Activated CD4-positive, alpha-beta T cell treated with anti-CD3 and anti-CD28 coated beads for 4 hours (primary cell): ENCODE measurements at places on chromosomes 7 and 10.
A peak's percentile ranks its signal among the peaks of the same experiment; 100 is the strongest.

GRCh38 chr10:78063236-78063635, 29.6 kb downstream of the RPS24 start:
- DNase-seq = no peak

GRCh38 chr10:48417374-48417773, 110.9 kb downstream of the MAPK8 start:
- no peak for DNase-seq

DNA sequence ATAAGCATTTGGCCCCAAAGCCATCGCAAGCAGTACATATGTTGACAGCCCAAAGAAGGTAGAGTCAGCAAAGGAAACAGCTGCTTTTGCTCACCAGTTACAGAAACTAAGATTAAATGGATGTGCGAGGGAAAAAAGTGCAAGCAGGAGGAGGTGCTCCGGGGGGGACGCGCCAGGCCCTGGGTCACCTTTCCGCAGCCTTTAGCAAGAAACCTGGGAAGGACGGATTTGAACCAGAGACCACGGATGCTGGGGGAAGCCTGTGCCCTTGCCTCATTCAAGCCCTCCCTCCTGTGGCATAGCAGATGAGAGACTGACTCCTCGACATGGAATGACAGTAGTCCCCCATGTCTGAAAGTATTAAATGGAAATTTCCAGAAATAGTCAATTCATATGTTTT, 405.6 kb upstream of the PRKCQ start:
- DNase-seq = no peak

DNA sequence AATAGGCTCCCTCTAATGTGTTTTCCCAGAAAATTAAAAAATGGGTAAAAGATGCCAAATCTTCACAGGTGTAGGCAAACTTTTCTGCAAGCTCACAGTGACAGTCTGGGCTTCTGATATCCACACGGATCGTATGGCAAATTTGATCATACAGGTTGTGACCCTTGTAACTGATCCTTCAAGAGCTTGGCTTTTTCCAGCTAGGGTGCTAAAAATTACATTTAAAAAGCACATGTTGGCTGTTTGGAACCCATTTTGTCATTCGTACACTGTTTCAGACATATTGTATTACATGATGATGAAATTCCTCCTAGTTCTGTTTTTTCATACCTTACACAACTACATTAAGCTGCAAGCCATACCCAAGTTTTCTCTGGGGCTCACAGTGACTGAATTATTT, 138.7 kb downstream of the GFRA1 start:
- DNase-seq = no peak

DNA sequence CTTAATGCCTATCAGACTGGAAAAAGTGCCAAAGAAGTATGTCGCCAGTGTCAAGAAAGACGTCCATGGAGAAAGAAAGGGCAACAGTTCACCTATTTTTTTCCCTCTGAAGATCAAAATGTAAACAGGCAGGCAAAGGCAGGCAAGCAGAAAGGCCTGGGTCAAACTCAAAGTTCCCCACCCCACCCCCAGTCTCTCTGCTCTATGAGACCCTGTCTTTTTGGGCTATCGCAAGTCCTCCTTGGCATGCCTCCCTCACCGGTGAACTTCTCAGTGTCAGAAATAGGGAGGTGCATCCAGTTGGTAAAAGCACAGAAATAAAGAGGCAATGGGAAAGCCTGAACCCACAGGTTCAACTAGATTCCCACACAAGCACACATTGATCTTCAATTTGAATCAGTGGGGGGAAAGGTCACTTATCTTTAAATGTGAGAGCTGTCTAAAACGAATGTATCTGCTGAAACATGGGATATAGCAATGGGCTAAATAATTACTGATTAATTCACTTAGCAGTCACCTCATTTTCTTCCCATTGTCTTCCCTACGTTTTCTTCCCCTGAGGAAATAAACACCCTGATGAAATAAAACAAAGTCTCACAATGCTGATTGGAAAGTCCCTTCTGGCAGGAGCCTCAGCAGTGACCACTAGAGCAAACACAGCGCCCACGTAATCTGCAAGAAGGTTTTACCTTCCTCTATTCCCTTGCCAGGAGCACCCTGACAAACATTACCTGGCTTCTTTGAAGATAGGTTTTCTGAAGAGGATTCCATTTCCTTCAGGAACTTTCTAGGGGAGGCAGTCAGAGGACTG, 31.1 kb downstream of the JAZF1 start:
- no peak for DNase-seq

- no peak for DNase-seq
Observed at GRCh38 chr10:48976196-48976595, 36.6 kb upstream of the LRRC18 start.

DNA sequence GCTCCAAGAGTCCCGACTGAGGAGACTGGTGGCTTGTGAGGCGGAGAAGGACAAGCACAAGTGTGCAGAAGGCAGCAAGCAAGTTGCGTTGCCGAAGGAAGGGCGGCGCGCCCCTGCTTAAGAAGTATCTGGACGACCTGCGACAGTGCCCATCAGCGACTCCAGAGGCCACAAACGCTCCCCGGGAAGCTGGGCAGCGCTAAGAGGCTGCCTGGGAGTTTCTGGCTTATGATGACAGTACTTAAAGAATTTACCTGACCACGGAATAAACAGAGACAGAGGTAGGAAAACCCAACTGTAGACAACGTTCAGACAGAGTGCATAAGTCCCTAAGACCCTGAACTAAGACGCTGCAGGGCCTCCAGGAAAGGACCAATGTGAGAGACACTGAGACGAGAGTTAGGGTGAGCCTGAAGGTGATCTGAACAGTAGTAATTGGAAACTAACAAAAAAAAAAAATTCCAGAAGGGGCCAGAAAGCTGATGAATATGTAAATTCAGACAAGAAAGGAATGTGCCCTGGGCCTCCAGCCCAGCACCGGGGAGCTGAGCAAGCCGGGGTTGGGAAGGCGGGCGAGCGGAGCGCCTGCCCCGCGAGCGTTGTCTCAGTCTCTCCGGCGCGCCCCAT, 1.0 kb downstream of the OSBPL3 start:
- DNase-seq = no peak

- no peak for DNase-seq
Observed at GRCh38 chr7:55274156-55274555, 91.0 kb upstream of the LANCL2 start.

DNA sequence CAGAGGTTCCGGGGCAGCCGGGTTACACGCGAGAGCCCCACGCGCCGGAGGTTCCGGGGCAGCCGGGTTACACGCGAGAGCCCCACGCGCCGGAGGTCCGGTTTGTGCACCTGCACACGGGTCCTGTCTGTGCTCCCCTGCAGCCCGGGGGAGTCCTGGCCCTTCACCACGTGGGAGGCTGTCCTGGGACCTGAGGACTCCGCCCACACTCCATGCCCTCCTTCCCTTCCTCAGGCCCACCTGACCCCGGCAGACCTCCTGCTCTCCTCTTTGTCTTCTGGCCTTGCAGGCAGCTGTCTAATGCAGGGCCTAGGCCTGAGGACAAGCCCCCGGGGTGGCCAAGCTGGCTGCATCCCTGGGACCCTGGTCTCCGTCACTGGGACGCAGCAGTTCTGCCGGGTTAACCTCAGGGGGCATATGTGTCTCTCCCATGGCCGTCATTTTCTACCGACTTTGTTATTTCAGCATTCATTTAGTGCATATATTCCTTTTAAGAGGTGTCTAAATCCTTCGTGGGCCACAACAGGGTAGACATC, 374.6 kb downstream of the DNAJB6 start:
- DNase-seq = no peak

DNA sequence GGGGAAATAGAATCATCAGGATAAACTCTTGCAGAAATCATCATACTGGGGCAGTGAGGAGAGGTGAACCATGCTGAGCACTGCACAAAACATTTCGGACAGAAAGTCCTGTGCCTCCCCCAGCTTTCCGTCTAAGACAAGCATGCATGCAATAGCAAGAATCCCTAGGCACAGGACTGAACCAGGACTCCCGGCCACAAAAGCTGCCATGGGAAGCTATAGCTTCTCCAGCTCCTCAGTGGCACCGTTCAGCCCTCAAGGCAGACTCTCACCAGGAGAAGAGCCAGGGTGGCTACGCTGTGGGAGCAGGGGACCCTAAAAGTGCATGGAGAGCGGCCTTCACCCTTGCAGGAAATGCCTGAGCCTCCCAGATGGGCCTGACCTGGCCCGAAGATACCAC, 70.8 kb downstream of the ASB13 start:
- no peak for DNase-seq

DNA sequence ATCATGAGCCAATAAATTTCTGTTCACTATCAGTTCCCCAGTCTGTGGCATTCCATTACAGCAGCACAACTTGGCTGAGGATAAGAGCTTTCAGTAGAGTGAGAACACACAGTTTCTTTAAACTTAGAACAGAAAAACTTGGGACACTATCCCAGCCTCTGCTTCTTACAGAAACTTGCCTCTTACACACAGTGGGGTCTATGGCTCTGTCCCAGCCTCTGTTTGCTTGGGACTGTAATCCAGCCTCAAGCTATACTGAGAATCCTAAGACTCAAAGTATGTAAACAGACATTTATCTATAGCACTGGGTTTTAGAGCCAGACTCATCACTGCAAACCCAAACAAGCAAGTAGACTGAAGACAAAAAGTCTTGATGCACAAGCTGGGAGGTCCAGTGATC, 355.8 kb upstream of the VSTM2A start:
- no peak for DNase-seq

DNA sequence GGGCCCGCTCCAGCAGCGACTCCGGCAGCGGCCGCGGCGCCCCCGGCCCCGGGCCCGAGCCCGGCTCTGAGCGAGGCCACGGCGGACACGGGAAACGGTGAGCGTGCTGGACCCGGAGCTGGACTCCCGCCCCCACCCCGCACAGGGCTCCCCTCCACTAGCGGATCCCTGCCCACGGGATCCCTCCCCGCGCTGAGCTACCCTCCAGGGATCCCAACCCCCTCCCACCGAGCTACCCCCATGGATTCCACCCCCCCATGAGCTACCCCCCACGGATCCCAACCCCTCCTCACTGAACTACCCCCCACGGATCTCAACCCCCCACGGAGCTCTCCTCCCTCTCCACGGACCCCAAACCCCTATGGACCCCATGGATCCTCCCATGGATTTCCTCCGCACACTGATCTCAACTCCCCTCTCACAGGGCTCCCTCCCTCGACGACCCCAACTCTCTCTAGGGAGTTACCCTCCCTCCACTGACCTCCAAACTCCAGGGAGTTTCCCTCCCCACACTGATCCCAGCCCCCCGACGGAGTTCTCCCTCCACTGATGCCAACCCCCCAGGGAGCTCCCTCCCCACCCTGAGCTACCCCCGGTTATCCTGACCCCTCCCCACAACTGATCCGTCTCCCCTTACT, 20.6 kb upstream of the HSPB1 start:
- DNase-seq = no peak

DNA sequence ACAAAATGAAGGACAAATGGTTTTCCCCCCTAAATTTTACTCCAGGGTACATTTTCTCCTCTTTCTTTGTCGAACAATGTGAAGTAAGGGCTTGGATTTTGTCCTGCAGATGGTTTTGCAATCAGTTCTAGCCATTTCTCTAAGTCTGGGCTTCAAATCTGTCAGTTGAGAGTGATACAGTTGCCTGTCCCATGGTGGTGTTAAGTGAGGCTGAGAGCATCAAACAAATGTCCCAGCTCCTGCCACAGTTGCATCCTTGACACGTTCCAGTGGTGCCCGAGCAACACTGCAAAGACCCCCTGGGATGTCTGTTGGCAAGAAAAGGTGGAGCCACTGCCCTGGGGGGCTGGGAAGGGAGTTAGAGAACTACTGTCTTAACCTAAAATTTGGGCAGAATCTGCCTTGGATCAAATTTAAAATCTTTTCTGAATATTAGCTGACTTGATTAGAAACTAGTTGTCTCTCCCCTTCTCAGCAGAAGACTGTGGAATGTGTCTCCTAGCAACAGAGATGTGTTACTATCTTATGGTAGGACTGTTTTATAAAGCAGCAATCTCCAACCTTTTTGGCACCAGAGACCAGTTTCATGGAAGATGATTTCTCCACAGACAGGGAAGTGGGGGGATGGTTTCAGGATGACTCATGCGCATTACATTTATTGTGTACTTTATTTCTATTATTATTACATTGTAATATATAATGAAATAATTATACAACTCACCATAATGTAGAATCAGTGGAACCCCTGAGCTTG, 102.0 kb upstream of the STEAP1B start:
- no peak for DNase-seq

GRCh38 chr7:11428877-11429581, 403.0 kb downstream of the THSD7A start:
- DNase-seq = no peak

DNA sequence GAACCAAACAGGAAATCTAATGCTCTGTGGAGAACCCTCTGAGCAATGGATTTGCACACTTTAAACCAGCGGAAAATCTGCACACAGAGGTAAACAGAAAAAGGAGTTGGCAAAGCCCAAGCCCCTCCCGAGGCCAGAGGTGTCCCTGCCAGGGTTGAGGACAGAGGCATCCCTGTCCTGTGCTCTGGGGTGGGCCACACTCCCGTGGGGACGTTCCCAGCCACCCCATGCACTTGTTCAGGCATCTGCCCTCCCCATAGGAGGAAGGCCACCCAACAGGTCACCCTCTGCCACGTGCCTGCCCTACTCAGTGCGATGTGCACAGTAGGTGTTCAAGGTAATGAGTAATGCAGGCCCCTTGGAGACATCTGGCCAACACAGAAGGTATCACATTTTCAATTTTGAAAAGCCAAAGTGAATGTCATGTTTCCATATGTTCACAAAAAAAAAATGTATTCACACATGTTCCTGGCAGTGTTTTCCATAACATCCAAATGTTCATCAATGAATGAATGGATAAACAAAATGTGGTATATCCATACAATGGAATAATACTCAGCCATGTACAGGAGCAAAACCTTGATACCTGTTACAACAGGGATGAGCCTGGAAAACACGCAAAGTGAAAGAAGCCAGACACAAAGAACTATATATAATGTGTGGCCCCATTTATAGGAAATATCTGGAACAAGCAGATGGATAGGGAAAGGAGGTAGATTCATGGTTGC, 108.1 kb downstream of the EBF3 start:
- DNase-seq = no peak

DNA sequence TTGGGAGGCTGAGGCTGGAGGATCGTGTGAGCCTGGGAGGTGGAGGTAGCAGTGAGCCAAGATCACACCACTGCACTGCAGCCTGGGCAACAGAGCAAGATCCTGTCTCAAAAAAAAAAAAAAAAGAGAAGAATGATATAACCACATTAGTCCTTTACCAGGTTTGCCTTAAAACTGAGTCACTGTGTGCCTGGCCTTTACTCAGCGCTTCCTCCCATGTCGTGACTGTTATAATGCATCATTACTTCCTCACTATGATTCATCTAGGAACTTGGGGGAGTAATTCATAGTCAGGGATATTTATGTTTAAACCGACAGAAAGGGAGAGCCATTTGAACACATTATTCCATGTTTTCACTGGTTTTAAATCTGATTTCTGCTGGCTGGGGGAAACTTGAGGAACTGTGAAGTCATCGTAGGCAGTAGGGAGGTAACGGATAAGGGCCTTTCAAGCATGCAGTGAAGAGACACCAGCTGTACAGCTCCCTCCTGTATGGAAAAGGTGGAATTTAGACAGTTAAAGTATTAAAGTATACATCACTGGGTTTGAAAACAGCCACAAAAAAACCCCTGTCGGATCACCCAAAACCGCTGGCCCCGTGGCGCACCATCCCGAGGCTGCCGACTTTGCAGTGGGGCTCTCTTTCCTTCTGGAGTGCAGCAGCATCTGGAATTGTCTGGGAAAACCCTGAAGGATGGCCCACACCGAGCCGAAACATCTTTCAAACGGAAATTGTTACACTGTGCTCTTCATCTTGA, 119.8 kb downstream of the NKX6-2 start:
- DNase-seq = no peak

GRCh38 chr7:26664735-26665416, 199.5 kb downstream of the SKAP2 start:
- peak; percentile 26 for DNase-seq
